Heart left ventricle (tissue), 16 donors: ENCODE measurements at places on chromosomes 3 and 15. TPM values are rescaled to one million over a fixed set of nuclear protein-coding genes. Genes with fewer than 3 reads are reported as not detected.

ZPLD1 gene
- total RNA-seq: 0.07 TPM

SGO1 gene
- total RNA-seq: 0.25 TPM

LRIG1 gene
- 117 TPM for total RNA-seq

HRH1 gene
- 0.75 TPM for total RNA-seq

DUOXA2 gene
- total RNA-seq: not detected

FANCD2 gene
- 1.4 TPM for total RNA-seq

MAGEL2 gene
- not detected for total RNA-seq

CRABP1 gene
- total RNA-seq: not detected

DNA sequence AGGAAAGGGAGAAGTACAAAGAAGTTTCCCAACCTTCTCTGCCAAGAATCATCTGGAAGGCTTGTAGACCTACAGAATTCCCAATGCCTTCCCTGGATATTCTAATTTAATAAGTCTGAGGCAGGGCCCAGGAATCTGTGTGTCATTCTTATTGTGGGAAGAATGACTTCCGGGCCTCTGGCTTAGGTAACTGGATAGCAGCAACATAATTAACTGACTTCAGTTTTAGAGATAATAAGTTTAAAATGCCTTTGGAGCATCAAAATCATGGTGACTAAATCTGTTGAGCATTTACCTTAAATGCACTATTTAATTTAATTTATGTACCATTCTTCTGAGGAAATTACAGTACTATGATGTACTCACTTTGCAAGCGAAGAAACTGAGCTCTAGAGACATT, 44.3 kb upstream of the TM4SF1 start:
- no peak for DNase-seq

GRCh38 chr15:28950916-28951315, 65.1 kb downstream of the APBA2 start:
- DNase-seq: no peak
- no peak overlapping the region for H3K27ac ChIP-seq
- H3K27me3 ChIP-seq: peaks cover 11% of the 10 kb centered on the region
- H3K36me3 ChIP-seq: no peaks in the 10 kb centered on the region

- peaks cover 14% of the 10 kb centered on the region for H3K4me1 ChIP-seq
- peaks cover 54% of the 10 kb centered on the region for H3K36me3 ChIP-seq
- DNase-seq: no peak
- no peak overlapping the region for H3K27ac ChIP-seq
These were observed 77.8 kb downstream of the BTD start for GRCh38 chr3:15679306-15679705.

- H3K4me1 ChIP-seq: no peaks in the 10 kb centered on the region
- no peak overlapping the region for H3K4me3 ChIP-seq
- DNase-seq: no peak
- H3K36me3 ChIP-seq: no peaks in the 10 kb centered on the region
- H3K27me3 ChIP-seq: no peaks in the 10 kb centered on the region
These were observed 216.6 kb downstream of the SUCLG2 start for GRCh38 chr3:67437789-67438188.

- H3K27me3 ChIP-seq: no peaks in the 10 kb centered on the region
- H3K36me3 ChIP-seq: no peaks in the 10 kb centered on the region
- H3K4me1 ChIP-seq: no peaks in the 10 kb centered on the region
- no peak overlapping the region for H3K27ac ChIP-seq
- H3K4me3 ChIP-seq: no peak overlapping the region
These were observed 144.6 kb upstream of the TMCO5A start for GRCh38 chr15:37789881-37790280.

DNA sequence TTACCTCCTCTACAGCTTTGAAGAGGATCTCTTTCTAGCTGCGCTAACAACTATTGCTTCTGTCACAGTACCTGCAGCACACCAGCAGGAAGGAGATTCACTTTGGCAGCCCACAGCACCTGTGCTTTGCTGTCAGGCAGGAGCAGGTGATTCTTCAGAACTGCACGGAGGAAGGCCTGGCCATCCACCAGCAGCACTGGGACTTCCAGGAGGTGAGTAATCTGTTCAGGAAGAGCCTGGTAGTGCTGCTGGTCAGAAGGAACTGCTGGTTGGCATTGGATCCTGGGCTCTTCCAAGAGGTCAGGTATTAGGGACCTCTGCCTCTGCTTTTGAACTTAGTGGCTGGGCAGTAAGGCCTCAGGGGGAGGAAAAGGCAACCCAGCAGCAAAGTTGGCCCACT, 42.2 kb downstream of the DPH3 start:
- H3K27me3 ChIP-seq: no peaks in the 10 kb centered on the region
- H3K4me3 ChIP-seq: no peak overlapping the region
- DNase-seq: no peak
- H3K4me1 ChIP-seq: no peaks in the 10 kb centered on the region
- H3K36me3 ChIP-seq: no peaks in the 10 kb centered on the region
- H3K27ac ChIP-seq: no peak overlapping the region

DNA sequence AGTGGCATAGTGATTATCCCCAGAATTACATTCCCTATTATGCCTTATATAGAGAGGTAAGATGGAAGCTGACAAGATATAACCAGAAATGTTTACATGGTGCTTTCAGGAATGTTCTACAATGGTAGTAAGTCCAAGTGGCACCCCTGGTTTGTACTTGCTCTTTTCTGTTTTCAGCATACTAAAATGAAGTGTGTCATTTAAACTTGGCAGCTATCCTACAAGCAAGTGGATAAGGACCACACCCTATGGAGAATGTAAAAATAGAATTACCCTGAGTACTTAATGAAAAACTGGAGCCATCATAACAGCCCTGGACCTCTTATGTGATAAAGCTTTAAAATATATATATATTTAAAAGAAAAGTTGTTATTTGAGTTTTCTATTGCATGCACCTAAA, 1012.7 kb upstream of the CADM2 start:
- no peaks in the 10 kb centered on the region for H3K36me3 ChIP-seq
- no peaks in the 10 kb centered on the region for H3K27me3 ChIP-seq
- DNase-seq: no peak

DNA sequence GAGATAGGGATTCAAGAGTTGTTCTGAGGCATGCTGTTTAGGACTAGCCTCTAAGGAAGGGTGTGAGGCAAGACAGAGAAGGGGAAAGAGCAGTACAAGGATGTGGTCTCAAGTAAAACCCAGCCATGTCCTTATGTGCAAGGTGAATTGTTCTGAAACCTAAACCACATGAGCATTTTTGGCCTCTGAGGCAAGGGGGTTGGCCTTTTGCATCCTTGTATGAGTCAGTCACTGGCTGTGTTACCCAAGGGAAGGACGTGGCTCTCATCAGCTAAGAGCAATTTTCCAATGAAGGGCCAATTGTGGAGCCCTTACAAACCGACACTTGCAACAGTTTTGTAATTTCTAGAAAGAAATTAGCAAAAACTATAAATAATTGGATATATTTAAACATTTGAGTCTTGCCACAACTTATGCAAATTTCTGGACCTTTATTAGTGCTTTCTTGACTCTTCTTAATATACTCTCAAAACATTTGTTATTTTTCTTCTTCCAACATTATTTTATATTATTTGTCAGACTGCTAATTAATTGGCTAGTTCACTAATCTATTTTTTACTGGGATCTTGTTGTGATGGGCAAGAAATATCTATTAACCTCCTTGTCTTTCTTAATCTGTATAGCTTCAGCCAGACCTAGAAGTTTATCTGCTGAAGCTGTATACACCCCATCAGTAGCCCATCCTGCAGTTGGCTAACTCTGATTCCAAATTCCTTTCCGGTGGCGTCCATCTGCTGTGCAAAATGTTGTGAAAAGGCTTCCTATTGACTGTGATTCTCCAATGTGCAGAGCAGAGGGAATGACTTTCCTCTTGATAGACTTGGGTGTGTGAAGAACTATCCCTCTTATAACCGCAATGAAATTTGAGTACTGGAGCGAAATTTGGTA, 97.7 kb upstream of the P2RY1 start:
- no peaks in the 10 kb centered on the region for H3K27me3 ChIP-seq
- DNase-seq: peak; percentile 33
- H3K4me1 ChIP-seq: peaks cover 3% of the 10 kb centered on the region
- no peak overlapping the region for H3K27ac ChIP-seq
- no peaks in the 10 kb centered on the region for H3K36me3 ChIP-seq
- H3K4me3 ChIP-seq: no peak overlapping the region

DNA sequence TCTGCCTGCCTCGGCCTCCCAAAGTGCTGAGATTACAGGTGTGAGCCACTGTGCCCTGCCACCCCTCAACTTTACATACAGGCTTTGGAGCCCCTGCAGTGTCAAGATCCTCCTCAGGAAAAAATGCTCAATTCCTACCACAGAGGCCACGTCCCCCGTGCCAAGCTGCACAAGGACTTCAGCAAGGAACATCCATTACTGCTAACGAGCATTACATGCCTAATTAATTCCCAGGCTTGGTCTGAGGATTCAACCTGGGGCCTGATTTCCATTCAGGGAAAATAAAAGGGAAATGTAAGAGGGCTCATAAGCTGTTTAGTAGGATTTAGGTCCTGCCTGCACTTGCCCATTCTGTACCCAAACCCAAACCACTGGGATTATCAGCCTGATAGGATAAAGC, 161.4 kb downstream of the RAB11A start:
- no peak for DNase-seq
- H3K36me3 ChIP-seq: no peaks in the 10 kb centered on the region
- H3K27me3 ChIP-seq: peaks cover 12% of the 10 kb centered on the region
- H3K4me3 ChIP-seq: no peak overlapping the region

GRCh38 chr3:117079997-117080396, 370.4 kb downstream of the TUSC7 start:
- no peaks in the 10 kb centered on the region for H3K27me3 ChIP-seq
- H3K36me3 ChIP-seq: no peaks in the 10 kb centered on the region
- DNase-seq: no peak
- no peaks in the 10 kb centered on the region for H3K4me1 ChIP-seq

DNA sequence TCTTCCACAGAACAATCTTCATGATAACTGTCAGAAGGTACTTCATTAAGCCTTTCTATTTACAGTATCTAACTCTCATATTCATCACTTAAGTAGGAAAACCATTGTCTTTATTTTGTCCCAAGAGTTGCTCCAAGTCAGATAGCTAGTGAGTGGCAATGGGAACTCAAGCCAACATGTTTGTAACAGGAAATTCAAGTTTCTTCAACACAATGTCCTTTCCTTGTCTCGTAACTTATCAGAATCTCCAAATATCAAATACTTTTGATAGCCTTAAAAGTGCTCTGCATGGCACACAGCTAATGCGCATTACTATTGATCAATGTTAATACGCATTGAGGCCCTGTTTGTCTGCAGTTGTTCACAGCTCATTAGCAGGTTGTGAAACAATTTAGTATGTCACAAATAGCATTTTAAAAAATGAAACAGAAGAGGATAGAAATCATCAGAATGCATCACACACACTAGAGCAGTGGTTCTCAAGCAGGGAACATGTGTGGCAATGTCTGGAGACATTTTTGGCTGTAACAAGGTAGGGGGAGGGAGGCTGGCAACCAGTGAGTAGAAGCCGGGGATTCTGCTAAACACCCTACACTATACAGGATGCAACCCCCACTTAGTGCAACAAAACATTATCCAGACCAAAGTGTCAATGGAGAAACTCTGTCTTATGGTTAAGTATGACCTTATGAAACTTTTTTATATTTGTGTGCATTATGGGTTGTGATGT, 27.5 kb downstream of the BTLA start:
- H3K27me3 ChIP-seq: no peaks in the 10 kb centered on the region
- H3K4me3 ChIP-seq: no peak overlapping the region
- H3K36me3 ChIP-seq: no peaks in the 10 kb centered on the region
- no peak for DNase-seq
- no peak overlapping the region for H3K27ac ChIP-seq

GRCh38 chr3:155889212-155889611, 18.8 kb downstream of the GMPS start:
- no peak for DNase-seq
- peaks cover 9% of the 10 kb centered on the region for H3K36me3 ChIP-seq
- H3K4me1 ChIP-seq: peaks cover 15% of the 10 kb centered on the region
- H3K27me3 ChIP-seq: no peaks in the 10 kb centered on the region
- no peak overlapping the region for H3K4me3 ChIP-seq

DNA sequence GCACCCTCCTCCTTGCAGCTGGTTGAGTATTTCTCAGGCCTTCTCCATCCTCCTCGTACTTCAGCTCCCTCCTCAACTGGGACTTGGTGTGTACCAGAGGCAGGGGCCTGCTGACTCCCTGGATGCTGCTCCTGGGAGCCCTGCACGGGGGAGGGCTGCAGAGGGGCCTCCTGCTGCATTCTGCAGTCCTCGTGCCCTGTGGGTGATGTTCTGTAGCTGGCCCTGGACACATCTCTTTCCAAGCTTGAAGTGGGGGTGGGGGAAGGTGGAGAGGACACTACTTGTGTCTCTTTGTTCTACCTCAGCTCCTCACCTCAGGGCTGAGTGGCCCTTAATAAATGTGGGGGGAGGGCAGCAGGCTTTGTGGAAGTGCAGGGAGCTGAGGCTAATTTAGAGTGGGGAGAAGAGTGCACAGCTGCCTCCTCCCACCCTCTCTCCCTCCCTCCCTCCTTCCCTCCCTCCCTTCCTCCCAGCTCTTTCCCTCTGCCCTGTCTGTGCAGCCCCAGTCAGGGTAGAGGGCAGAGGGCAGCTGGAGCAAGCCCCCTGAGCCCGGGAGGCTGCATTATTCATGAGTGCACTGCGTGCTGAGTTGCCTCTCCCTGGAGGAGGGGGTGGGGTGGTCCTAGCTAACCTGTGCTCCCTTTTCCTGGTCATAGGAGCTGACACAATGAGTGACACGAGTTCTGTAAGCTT, 3.7 kb upstream of the GRM2 start:
- no peaks in the 10 kb centered on the region for H3K27me3 ChIP-seq
- no peak overlapping the region for H3K4me3 ChIP-seq
- H3K4me1 ChIP-seq: no peaks in the 10 kb centered on the region

DNA sequence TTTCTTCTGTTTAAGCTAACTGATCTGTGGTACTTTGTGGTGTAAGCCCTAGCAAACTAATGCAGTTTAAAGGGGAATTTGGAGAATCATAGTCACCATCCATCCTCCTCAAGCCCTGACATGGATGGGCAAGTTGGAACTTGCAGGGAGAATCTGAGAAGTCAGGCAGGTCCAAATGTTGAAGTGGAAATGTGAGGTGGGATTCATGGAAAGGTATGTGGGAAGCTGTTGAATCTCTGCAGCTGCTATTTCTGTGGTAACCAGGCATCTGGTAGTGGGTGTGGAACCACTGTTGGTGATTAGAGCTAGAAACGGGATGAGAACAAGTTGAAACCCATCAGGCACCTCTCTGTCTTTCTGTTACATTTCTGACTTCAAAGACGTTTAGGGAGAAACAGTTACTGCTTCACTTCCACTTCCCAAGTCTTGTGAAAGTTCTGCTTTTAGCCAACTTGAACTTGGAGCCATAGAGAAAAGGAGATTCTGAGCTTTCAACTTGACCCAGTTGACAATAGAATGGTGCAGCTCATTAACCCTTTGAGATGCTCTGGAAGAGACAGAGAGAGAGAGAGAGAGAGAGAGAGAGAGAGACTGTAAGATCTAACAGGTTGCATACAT, 38.1 kb upstream of the NMNAT3 start:
- H3K27me3 ChIP-seq: peaks cover 3% of the 10 kb centered on the region
- H3K4me1 ChIP-seq: no peaks in the 10 kb centered on the region
- DNase-seq: no peak
- H3K36me3 ChIP-seq: no peaks in the 10 kb centered on the region
